ENCODE measurements at places on chromosomes 12 and 14.

GRCh38 chr12:92030618-92031017, 115.0 kb downstream of the BTG1 start:
- DNase-seq: peak; percentile 46

DNA sequence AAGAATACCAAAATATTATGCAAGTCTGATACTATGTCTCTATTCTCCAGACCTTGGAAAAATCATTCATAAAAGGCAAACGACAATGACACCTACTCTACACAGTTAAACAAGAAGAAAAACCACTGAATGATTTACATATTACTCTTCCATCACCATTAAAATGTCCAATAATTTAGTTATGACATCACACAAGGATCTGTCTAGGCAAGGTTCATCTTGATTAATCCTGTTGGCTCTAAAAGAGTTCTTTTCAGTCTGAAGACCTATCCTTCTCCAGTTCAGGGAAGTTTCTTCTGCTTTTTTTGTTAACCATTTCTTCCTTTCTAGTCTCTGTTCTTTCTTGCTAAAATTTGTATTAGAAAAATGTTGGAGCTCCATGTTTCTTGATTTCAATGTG, 64.0 kb downstream of the OSBPL8 start:
- no peak for DNase-seq

GRCh38 chr12:79069009-79069408, 204.4 kb downstream of the SYT1 start:
- no peak for DNase-seq

GRCh38 chr14:95164506-95164905, 7.2 kb upstream of the DICER1 start:
- DNase-seq: no peak

DNA sequence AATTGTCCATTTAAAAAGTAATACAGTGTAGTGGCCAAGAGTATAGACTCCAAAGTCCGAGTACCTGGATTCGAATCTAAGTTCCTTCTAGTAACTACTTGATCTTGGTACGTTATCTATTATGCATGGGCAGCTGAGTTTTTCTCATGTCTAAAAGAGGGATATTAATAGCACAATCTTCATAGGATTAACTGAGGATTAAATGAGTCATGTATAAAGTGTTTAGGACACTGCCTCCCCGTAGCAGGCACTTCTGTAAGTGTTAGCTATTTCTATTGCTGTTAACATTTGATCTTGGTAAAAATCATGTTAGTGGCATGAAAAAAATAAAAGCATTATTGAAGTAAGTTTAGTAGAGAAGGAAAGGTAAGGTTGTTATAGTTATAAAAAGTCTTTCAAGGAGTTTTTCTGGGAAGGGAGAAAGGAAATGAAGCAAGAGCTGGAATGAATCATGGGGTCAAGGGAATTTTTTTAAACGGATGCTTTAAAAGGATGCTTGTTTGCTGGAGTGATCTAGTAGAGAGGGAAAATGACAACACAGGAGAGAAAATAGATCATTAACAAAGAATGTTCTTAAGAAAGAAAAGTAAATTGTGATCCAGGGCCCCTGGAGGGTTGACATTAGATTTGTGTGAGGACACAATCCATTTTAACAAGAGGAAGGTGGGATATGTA, 502.2 kb upstream of the USP15 start:
- DNase-seq: no peak
